ENCODE measurements at places on chromosomes 4 and X. TPM values are rescaled to one million over a fixed set of nuclear protein-coding genes. Genes with fewer than 3 reads are reported as not detected.

ZNF41 gene
- 4.1 TPM for total RNA-seq

FAM236A gene
- total RNA-seq: not detected

MAB21L2 gene
- total RNA-seq: not detected

TDO2 gene
- 0.56 TPM for total RNA-seq

GSX2 gene
- not detected for total RNA-seq

NXT2 gene
- 8.7 TPM for total RNA-seq

TMPRSS11B gene
- total RNA-seq: not detected

MAGEE2 gene
- not detected for total RNA-seq

SPOCK3 gene
- 0.20 TPM for total RNA-seq

RRH gene
- total RNA-seq: 0.10 TPM

SULT1B1 gene
- 0.02 TPM for total RNA-seq

HSFX1 gene
- total RNA-seq: 0.33 TPM

Measured in A549 treated with Hydrocortisone at 1 μM for 4 hours (cell line).